ENCODE measurements at places on chromosomes 4 and X.

DNA sequence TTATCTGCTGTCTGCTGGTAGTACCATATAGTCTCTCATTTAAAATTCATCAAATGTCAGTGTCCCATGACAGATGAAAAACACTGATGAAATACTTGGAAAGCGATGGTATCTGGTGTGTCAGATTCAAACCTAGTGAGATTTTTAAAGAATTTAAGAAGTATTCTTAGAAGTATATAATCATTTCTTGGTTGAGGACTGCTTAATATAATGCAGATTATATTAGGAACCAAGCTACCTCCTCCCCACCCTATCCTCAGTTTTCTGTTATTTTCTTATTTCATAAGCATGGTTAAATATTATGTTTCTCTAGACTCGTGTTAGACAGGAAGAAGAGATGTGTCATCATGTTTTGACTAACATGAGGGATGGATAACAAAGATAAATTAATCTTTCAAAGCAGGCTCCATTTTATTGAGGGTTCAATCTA is 118.5 kb downstream of the GLUD2 start:
- DNase-seq: no peak

DNA sequence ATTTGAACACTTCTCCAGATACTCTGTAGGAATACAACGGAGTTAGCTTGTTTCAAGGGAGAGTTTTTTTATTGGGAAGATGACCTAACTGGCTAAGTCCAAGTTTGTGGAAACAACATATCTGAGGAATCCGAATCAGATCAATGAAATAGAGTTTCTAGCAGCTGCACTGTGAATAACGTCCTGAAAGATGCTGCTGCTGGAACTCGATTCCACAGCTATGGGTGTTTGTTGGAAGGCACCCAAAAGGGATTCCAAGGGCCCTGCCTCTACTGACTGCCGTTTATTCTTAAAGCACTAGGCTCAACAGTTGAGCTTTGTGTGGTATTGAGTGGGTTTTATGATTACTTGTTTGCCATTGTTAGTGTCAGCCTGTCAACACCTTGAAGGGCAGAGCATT is 6.6 kb upstream of the GBA3 start:
- DNase-seq: no peak

GRCh38 chr4:175536852-175537453 is 275.1 kb downstream of the GPM6A start:
- no peak for DNase-seq

GRCh38 chrX:29617725-29618124 is 597.6 kb upstream of the MAGEB2 start:
- no peak for DNase-seq

- no peak for DNase-seq
Observed at GRCh38 chr4:1305261-1305711, 15.6 kb downstream of the MAEA start.

- no peak for DNase-seq
Observed at GRCh38 chr4:10917566-10917965, 233.0 kb upstream of the CLNK start.

- no peak for DNase-seq
Observed at GRCh38 chrX:133414406-133415275, 648 bp downstream of the GPC4 start.

- no peak for DNase-seq
Observed at GRCh38 chrX:96480081-96480480, 204.6 kb upstream of the DIAPH2 start.

- no peak for DNase-seq
Observed at GRCh38 chrX:116009861-116010710, 160.5 kb upstream of the AGTR2 start.

- DNase-seq: no peak
Observed at GRCh38 chr4:133929531-133930239, 271.9 kb downstream of the PABPC4L start.

- no peak for DNase-seq
Observed at GRCh38 chr4:110109455-110109854, 89.0 kb downstream of the ELOVL6 start.

GRCh38 chr4:19883841-19884240 is 367.9 kb upstream of the SLIT2 start:
- DNase-seq: no peak

DNA sequence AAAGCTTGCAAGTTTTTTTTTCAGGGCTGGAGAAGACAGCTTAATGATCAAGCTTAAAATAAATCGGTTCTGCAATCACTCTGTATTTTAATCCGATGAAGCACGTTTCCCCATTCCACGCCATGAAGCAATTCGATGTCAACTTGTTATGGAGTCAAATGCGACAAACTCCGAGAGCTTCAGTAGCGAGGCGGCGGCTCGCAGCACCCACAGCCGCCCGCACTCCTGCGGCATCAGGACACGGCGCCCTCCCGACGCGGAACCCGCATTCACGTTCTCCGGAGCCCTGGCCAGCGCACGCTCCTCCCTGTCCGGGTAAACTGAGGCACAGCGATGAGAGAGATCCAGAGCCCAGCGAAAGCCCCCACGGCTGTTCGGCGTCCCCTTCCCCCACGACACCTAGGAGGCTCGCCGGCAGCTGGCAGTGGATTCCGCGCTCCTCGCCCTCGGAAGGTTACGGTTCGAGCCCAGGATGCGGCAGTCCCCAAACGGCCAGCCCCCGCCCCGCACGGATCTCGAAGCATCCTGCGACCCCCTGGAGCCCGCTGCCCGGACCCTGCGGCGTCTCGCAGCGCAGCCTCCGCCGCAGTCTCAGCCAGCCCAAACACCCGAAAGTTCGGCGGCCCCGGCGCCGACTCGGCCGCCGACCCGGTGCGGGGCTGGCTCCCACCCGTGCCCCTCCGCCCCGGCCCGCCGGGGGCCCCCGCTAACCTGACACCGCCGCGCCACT is 507 bp downstream of the MFAP3L start:
- DNase-seq: no peak

- DNase-seq: no peak
Observed at GRCh38 chr4:85154591-85154990, 188.1 kb upstream of the WDFY3 start.

- no peak for DNase-seq
Observed at GRCh38 chr4:144627663-144628076, 18.3 kb upstream of the HHIP start.

DNA sequence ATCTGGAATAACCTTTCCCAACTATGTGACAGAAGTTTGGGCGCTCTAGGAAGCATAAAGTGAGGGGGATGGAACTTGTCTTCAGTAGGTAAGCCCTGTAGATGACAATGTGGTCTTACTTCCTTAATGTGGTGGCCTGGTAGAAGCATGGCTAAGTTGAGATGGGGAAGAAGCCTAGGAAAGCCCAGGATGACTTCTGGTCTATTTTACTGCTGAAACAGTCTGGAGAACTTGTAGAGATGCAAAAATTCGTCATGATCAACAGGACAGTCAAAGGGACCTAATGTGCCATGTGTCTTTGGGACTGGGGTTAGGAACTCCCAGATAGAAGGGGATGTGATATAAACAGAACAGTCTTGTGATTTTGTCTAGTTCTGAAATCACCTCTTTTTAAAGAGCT is 40.8 kb downstream of the CCNG2 start:
- no peak for DNase-seq

- no peak for DNase-seq
Observed at GRCh38 chrX:54994668-54995351, 822 bp upstream of the PFKFB1 start.

GRCh38 chr4:172202480-172203076 is 389.4 kb downstream of the GALNTL6 start:
- no peak for DNase-seq

DNA sequence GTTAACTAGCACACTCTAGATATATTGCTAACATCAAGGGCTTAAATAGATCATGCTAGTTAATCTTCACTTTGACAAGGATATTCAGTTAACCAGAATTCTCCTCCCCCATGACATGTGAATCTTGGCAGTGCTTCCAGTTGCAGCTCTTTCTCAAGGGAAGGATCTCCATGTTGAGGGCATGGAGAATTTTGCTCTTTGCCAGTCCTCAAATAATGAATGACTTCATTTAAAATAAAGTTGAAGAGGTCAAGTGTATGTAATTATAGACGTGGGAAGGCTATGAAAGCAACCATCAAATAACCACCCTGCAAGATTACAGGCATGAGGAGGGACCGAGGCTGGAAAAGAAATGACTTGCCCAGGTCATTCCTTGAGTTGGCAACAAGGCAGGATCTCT is 87.3 kb upstream of the CPEB2 start:
- DNase-seq: no peak

GRCh38 chr4:121168446-121169281 is 4.5 kb upstream of the TNIP3 start:
- DNase-seq: no peak

DNA sequence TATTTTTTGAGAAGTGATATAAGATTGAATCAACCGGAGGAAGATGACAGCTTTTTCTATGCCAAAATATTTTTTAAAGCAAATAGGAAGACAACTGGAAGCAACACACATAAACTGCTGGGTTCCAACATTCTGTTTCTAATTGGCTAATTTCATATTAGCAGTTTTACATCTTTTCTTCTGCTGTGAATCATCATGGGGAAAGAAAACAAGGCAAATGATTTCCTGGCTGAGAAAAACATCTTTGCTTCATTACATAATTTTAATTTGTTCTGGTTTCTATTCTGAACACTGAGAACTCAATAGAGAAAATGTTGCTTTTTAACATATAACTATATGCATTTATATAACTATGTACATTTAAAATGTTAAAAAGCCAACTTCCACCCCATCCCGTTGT is 2518.5 kb downstream of the ARAP2 start:
- no peak for DNase-seq

- DNase-seq: no peak
Observed at GRCh38 chr4:123807866-123808265, 411.3 kb downstream of the SPRY1 start.

DNA sequence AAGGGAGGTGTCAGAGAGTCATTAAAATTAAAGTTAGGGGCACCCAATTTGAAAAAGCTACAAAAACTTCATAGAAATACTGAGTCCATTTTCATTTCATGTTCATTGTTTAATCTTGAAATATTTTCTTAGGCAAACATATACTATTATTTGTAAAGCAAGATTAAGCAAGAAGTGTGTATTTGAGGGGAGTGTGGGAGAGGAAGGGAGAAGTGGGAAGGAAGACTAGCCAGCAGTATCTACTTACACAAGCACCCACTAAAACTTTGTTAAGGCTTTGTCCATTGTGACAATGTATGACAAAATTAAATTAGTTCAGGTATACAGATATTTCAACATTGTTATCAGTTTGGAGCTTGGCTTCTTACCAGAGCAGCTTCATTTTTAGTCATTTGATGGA is 222.9 kb downstream of the ARHGAP24 start:
- no peak for DNase-seq

GRCh38 chr4:111519683-111520082 is 625.6 kb upstream of the FAM241A start:
- DNase-seq: no peak

- DNase-seq: no peak
Observed at GRCh38 chr4:17188547-17189400, 290.3 kb upstream of the LDB2 start.

GRCh38 chrX:136652822-136653723 is 5.1 kb downstream of the CD40LG start:
- DNase-seq: peak; percentile 46

- DNase-seq: no peak
Observed at GRCh38 chrX:9023293-9023692, 10.6 kb downstream of the FAM9B start.

DNA sequence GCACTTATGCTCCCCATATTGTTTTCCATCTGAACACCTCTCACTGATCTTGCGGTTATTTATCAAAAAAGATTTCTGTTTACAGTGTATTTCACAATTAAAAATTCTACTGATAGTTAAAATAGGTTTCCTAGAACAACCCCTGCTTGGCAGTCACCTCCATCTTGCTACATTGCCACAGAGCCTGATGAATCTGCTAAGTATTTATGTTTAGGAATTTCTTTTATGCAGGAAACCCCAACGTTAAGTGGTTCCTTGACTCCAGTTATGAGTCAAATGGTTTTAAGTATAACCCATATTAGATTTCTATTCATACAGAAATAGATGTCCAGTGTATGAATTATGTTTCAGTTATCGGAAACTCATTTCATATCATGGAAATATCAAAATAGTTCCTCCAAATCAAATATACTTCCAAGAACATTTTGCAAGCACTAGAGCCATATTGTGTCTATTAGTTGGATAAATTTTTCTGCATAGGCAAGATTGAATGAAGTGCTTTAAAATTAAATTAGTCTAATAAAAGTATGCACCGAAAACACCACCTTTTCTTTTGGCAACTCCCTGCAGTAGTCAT is 20.6 kb downstream of the GALNT7 start:
- DNase-seq: no peak

- DNase-seq: peak; percentile 28
Observed at GRCh38 chrX:129115104-129115503, 408.2 kb downstream of the SMARCA1 start.

GRCh38 chr4:77493829-77494551 is 111.6 kb upstream of the CXCL13 start:
- DNase-seq: no peak

DNA sequence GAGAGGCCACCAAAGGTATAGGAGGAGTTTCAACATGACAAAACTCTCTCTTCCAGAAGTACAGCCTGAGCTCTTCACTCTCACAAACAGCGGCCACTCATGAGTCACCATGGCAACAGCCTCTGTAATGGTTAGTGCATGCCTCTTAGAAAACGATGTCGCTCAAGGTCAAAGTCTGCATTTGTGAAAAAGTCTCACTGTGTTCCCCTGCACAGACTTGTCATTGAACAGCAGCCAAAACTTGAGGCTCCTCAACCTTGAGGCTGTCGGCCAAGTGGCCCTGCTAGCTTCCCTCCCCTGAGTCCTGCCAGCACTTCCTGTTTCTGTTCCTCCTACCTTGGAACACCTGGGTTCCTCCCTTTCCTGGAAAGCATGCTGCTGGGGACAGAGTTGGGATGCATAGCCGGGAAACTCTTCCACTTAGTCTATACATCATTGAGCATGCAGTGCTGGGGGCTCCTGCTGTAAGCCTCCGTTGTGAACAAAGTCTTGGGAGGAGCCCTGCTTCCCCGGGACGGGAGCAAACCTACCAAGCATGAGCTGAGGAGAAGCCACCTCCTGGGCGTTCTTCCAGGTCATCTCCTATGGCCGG is 66.6 kb downstream of the ING2 start:
- no peak for DNase-seq

DNA sequence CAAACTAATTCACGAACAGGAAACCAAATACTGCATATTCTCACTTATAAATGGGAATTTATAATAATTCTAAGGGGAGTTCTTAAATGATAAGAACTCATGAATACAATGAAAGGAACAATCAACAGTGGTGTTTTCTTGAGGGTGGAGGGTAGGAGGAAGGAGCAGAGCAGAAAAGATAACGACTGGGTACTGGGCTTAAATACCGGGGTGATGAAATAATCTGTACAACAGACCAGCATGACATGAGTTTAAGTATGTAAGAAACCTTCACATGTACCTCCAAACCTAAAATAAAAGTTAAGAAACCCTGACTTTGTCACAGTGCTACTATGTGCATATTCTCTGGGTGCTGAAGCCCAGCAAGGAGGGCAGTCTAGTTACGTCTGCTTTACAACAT is 6.6 kb downstream of the FREM3 start:
- DNase-seq: no peak

GRCh38 chrX:23317799-23318724 is 16.6 kb upstream of the PTCHD1 start:
- peak; percentile 32 for DNase-seq

GRCh38 chr4:145107126-145107525 is 9.0 kb downstream of the ABCE1 start:
- DNase-seq: no peak
